ENCODE measurements at places on chromosomes 3 and 15. TPM values are rescaled to one million over a fixed set of nuclear protein-coding genes. Genes with fewer than 3 reads are reported as not detected.

Gene IGDCC3
- not detected for total RNA-seq

Gene CISH
- total RNA-seq, result 1.6 TPM

Gene PAQR9
- 0.12 TPM for total RNA-seq

Gene CCR9
- not detected for total RNA-seq

Gene PSMD2
- total RNA-seq, result 1,057 TPM

Gene SAMD7
- not detected for total RNA-seq

Gene CLDN1
- total RNA-seq, result 6.8 TPM

GRCh38 chr15:62066663-62067447 lies at the start of gene C2CD4A:
C2CD4A (plus strand) TSS chr15:62066977; CDS start chr15:62067614, 637 bp downstream.
- peak; percentile 70 for DNase-seq

- no peak for DNase-seq
Observed at GRCh38 chr3:123348471-123349200, 100.3 kb downstream of the ADCY5 start.

DNA sequence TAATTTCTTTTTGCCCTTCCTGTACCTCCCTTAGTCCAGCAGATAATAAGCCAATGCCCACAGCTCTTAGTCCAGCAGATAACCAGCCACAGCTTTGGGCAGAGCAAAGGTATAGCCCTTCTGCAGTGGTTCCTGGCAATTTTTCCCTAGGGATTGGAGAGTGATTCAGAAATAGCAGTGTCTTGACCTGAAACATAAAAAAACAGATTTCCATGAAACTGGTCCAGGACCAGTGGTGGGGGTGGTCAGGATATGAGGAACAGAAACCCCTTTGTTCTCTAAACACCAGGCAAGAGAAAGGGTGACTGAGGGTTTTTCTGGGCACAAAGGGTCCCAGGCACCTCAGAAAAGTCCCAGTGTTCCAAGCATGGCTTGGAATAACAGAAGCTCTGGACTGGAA lies 103.4 kb downstream of the ARRDC4 start:
- DNase-seq, result no peak

- no peak for DNase-seq
Observed at GRCh38 chr3:196697270-196697669, 14.8 kb downstream of the CEP19 start.

DNA sequence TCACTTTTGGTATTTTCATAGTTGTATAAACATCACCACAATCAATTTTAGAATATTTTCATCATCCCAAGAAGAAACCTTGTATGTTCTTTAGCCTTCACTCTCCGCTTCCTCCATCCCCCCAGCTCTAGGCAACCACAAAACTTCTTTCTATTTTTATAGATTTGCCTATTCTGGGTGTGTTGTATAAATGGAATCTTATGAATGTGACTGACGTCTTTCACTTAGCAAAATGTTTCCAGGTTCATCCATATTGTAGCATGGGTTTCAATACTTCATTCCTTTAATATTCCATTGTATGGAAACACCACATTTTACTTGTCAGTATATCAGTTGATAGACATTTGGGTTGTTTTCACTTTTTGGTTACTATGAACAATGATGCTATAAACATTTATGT lies 335.8 kb upstream of the GOLIM4 start:
- peak; percentile 48 for DNase-seq

DNA sequence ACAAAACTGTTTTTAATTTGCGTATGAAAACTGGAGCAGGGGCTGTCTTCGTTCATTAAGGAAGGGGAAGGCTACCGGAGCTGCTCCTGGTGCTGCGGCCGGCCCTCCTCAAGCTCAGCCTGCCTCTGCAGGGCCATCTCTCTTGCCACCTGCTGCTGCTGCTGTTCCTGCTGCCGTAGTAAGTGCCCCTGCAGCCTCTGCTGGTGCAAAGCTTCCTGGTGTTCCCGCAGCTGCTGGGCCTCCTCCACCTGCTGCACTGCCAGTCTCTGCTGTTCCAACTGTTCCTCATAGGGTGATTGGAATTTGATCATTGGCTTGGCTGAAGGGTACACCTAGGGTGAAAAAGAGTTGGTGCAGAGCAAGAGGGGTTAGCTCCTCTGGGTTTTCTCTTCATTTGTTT lies 66.0 kb downstream of the GOLIM4 start:
- DNase-seq, result no peak

- no peak for DNase-seq
Observed at GRCh38 chr3:43485931-43486330, 135.9 kb downstream of the ANO10 start.

DNA sequence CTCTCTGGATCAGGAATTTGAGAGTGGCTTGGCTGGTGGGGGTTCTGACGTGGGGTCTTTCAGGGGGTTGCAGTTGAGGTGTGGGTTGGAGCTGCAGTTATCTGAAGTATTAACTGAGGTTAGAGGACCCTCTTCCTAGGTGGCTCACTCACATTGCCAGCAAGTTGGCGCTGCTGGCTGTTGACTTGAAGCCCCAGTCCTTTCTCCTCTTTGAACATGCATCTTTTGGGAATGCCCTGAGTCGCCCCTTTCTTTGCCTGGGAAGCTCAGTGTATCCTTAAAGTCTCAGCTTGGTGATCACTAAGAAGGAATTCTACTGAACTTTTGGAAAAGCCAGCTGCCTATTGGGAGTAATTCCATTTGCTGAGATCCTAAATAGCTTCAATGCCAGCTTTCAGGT lies 13.0 kb upstream of the AMOTL2 start:
- DNase-seq, result no peak

GRCh38 chr15:75671730-75672602 lies 24.3 kb downstream of the SNX33 start:
- no peak for DNase-seq

DNA sequence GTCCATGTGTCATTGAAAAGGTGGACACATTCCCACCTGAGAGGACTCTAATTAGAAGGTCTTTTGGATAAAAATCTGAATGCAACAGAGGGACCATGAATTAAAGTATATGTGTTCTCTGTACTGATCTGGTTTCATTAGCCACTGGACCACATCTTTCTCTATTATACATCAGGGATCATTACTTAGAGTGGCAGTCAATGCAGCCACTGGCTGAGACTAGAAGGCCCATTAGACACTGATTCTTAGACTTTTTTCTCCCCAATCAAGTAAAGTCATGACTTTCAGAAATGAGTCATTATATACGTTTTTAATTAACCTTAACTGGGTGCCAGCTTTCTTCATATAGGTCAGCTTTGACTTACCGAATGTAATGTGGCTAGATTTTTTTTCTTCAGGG lies 550.8 kb upstream of the CFAP20DC start:
- no peak for DNase-seq

DNA sequence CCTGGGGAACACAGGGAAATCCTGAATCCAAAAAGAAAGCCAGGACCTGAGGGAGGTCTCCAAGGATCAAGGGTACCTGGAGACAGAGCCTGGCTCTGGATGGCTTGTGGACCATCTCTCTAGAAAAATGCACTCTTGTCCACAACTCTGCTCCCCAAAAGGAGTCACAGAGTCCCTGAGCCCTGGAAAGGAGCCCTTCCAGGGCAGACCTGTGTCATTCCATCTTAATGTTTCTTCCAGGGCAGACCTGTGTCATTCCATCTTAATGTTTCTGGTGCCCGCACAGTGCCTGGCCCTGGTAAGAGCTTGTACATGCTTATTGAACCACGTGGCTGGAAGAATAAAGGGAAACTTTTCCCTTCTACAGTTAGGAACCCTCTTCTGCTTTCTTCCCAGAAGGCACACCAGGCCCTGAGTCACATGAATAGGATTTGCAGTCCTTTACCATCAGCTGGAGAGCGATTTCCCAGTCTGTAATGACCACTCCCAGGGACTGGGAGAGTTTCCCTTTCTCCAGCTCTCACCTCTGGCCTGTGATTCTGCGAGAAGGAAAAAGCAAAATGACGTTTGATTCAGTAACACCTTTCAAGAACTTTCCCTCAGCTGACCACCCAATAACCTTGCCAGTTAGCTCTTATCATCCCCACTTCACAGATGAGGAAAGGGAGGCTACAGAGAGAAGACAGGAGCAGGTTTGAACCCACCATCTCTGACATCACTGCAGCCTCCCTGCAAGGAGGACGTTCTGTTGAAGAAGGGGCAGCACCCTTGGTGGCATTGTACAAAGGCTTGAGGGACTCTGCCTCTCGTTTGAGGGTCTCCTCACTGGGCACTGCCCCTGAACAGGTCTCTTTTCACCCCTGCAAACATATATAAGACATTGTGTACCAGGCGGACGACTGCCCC lies 35.8 kb upstream of the SLCO2A1 start:
- DNase-seq, result no peak

- no peak for DNase-seq
Observed at GRCh38 chr15:77162872-77163633, 92.1 kb upstream of the TSPAN3 start.

GRCh38 chr15:73518876-73519733 lies 76.1 kb downstream of the REC114 start:
- DNase-seq, result no peak

DNA sequence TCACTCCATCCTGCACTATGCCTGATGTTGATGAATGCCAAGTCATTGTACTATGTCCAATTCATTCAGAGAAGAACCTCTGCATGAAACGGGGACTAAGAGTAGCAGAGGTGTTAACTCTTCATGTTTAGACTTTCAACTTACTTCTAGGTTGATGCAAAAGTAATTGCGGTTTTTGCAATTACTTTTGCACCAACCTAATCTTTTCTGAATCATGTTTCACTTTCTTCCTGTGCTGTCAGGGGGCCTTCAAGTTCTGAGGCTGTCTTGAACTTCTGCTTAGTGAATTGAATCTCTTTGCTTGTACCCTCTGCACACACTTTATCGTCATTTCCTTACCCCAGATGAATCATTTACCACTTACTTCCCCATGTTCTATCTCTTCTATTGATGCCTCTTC lies 636.2 kb downstream of the NAALADL2 start:
- no peak for DNase-seq
